ENCODE measurements at places on chromosomes 7 and 10.

GRCh38 chr10:72066318-72067284, 21.8 kb downstream of the SPOCK2 start:
- no peak for DNase-seq

DNA sequence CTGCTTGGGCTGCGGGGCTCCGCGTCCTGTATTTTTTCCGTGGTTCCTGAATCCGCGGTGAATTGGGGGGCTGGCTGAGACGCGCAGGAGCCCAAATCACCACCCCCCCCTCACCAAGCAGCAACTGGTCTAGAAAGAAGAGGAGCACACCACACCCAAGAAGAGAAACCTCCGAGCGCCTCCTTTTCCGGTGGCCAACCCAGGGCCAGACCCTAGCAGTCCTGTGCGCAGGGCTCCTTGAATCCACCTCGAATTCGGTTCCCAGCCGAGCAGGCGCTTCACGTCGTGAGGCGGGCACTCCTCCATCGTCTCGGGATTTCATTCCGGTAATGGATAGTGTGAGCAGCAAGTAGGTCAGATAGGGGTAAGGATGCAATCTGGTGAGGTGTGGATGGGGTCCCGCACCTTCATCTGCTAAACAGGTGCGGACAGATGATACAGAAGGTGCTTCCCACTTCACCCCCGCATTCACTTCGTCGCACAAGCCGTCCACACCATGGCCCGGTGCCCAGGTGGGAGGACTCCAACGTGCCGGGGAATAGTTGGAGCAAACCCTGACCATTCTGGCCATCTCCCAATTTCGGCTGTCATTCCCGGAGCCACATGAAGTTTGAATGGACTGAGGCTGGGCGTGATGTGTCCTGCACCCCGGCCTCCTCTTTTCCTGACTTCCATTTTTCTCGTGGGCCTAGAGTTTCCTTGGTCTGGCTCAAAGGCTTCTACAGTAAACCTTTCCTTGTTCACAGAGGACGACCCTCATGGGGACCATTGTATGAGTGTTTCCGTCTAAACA, 19.8 kb upstream of the ZNF273 start:
- no peak for DNase-seq

- no peak for DNase-seq
These were observed 48.1 kb downstream of the DGKB start for GRCh38 chr7:14854471-14854870.

DNA sequence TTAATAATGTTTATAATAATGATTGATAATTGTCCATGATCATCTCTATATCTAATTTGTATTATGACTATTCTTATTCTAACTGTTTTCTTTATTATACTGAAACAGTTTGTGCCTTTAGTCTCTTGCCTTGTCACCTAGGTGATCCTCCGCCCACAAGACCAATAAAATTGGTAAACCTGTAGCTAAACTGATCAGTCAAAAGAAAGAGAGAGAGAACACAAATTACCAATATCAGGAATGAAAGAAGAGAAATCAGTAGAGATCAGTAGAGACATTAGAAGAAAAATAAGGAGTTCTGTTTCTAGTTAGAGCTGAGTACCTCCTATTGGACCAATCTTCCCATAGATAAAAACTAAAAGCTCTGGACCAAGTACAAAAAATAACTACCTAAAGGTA, 6.1 kb upstream of the COA1 start:
- DNase-seq: no peak

GRCh38 chr10:132961787-132962622, 19.6 kb upstream of the CFAP46 start:
- DNase-seq: peak; percentile 31

GRCh38 chr10:22110761-22111160, 107.1 kb downstream of the EBLN1 start:
- DNase-seq: no peak

DNA sequence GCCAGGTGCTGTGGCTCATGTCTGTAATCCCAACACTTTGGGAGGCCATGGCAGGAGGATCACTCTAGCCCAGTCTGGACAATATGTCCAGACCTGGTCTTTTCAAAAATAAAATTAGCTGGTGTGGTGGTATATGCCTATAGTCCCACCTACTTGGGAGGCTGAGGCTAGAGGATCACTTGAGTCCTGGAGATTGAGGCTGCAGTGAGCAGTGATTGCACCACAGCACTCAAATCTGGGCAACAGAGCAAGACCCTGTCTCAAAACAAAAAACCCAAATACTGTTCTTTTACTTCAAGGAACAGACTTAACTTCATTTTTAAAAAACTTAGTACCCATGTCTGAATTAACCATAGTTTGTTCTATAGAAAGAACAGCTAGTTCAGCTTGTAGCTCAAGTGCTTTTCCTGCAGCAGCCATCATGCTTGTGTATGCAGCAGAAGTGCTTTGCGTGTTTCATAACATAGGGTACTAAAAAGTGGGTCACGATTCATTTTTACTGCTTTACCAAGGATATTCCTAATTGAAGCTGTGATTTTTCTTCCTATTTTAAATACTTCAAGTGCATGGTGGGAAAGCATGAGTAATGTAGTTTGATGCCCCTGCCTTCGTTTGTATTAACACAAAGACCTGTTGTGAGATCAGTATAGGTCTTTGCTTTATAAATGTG, 5.9 kb downstream of the EIF4H start:
- no peak for DNase-seq

GRCh38 chr10:61804414-61804813, 97.1 kb upstream of the ARID5B start:
- no peak for DNase-seq

All from A549 (cell line).